ENCODE measurements at places on chromosomes 6 and 20. TPM values are rescaled to one million over a fixed set of nuclear protein-coding genes. Genes with fewer than 3 reads are reported as not detected.

Gene FLOT1
- 73.7 TPM for total RNA-seq

Gene SIRPB1
- 1.4 TPM for total RNA-seq

Gene MAK
- total RNA-seq: not detected

Gene IP6K3
- 1.7 TPM for total RNA-seq

Gene RNF182
- not detected for total RNA-seq

Gene RWDD2A
- 7.5 TPM for total RNA-seq

Gene SLCO4A1
- total RNA-seq: 27.0 TPM

Gene SYCP2L
- not detected for total RNA-seq

Gene SLC35F1
- not detected for total RNA-seq

Gene SSTR4
- total RNA-seq: not detected

Gene TNFRSF21
- total RNA-seq: 19.3 TPM

Gene BMP5
- total RNA-seq: not detected

Gene AKAP12
- 0.34 TPM for total RNA-seq

Gene CD109
- 94.5 TPM for total RNA-seq

Gene DNAAF9
- 9.2 TPM for total RNA-seq

Gene CPNE5
- not detected for total RNA-seq

All from MCF 10A (cell line).